ENCODE measurements at places on chromosomes 11 and 22.

- DNase-seq, result no peak
Observed at GRCh38 chr11:85698195-85698594, 12.2 kb upstream of the CCDC89 start.

GRCh38 chr11:1705126-1706052 is 8.4 kb downstream of the KRTAP5-6 start:
- DNase-seq, result no peak

DNA sequence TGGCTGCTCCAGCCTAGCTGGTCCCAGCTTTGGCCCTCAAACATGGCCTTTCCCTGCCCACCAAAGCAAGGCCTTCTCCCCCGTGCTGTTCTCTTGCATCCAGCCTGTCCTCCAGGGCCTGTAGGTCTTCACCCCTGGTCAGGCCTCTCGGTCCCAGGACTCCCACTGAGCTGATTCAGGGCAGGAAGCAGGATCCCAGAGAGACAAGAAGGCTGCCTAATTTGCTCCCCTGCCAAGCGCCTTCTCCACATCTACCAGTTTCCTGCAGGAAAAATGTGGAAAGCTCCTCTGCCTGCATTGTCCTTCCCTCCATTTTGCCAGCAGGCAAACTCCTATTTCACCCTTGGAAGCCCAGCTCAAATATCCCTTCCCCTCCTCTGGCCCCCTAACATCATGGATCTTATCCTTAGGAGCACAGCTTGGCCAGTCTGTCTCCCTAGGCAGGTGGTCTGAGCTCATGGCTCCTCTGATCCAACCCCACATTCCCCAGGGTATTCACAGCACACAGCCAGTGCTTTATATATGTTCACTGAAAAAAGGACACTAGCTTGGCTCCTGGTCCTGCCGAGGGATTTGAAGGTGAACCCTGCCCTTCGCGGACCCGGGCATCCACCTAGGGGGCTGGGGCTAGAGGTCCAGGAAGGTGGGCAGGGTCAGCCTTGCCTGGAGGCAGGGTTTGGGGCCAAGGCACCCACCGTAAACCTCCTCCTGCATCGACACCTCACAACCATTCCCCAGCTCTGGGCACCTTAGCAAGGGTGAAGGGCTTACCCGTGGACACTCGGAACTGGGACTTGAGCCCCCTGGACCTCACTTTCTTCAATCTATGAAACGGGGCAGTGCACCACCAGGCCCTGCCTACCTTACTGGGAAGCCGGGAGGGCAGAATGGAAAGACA is 968 bp downstream of the RHBDD3 start:
- no peak for DNase-seq

DNA sequence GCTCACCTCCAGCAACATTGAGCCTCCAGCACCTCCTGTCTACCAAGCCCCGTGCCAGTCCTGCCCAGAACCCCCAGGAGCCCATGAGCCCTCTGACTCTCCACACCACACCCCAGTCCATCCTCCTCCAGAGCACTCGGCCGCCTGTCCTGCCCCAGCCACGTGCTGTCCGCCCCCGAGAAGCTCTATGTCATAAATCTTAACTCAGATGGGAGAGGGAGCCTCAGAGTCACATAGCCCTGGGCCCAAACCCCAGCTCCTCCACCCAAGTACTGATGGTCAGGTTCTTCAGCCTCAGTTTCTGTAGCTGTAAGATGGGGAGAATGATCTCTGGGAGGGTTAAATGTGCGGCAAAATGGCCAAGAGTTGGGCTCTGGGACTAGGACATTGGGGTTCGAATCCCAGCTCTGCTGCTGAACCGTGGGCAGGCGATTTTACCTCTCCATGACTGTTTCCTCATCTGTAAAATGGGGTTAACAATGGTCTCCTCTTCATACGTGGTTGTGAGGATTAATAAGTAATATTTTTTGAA is 27.8 kb downstream of the CYTH4 start:
- no peak for DNase-seq

DNA sequence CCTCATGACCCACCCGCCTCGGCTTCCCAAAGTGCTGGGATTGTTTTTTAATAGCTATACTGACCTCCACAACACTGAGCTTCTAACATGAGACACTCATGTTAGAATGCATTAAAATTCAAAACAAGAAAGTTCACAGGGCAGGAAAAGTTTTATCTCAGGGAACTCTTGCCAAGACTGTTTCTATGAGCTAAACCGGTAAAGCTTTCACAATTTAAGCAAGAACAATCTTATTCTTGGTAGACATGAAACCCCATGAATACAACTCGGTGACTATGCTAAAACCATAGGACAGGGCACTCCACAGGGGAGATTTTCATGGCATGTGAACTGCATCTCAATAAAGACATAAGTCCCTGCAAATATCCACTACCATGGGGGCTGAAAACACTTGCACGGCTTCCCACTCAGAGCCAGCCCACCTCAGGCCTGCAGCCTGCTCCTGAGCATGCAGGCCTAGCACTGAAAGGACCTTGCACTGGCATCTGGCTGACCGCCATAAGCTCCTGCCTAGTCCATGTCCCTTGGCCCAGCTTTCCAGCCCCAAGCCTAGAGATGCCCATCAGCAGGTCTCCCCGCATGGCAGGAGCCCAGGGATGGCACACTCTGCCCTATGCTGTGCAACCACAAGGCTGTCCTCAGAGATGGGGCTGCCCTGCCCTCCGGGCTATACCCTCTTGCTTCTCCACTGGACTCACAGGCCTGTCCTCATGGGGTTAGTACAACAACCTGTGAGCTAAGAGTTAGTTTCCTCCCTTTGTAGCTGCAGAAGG is 58.4 kb downstream of the DGCR2 start:
- DNase-seq, result no peak

- no peak for DNase-seq
Observed at GRCh38 chr11:109150581-109150980, 271.4 kb upstream of the C11orf87 start.

- DNase-seq, result no peak
Observed at GRCh38 chr11:72578991-72579815, 95.0 kb downstream of the PDE2A start.

- DNase-seq, result no peak
Observed at GRCh38 chr11:96538104-96538503, 148.3 kb downstream of the JRKL start.

GRCh38 chr11:88604260-88604659 is 266.7 kb upstream of the CTSC start:
- DNase-seq, result no peak

DNA sequence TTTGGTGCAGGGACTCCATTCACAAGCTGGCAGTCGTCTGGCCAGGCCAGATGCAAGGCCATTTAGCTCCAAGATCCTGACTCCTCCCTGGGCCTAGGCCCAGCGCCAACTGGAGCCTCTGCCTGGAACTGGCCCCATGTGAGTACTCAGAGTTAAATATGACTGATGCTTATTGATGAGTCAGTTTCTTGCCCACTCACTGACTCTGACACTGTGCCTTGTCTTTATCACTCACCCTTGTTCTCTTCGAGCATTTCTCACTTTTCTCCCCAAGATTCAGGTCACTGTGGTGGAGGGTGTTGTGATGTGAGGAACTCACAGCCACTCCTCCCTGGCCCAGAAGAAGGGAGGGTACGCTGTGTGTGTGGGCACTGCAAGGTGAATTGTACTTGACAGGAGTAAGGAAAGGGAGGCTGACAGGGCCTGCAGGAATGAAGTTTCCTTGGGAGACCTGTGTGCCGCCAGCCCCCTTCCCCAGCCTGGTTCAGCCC is 23.2 kb upstream of the ST3GAL4 start:
- no peak for DNase-seq

DNA sequence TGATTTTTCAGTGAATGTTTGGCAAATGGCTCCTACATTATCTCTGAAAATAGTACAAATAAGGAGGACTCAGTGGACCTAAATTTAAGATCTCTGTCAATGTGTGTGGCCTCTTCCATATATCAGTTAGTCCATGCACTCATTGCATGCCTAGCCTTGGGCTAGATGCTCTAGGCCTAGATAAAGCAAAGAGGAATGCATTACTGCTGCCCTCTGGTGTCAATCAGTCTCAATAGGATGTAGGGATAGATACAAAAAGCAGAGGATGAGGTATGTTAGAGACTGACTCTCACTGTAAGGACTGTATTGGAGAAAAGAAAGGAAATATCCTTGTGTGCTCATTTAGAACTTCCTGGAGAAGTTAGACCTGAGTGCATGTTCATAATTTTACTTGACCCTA is 42.0 kb downstream of the MS4A2 start:
- no peak for DNase-seq

DNA sequence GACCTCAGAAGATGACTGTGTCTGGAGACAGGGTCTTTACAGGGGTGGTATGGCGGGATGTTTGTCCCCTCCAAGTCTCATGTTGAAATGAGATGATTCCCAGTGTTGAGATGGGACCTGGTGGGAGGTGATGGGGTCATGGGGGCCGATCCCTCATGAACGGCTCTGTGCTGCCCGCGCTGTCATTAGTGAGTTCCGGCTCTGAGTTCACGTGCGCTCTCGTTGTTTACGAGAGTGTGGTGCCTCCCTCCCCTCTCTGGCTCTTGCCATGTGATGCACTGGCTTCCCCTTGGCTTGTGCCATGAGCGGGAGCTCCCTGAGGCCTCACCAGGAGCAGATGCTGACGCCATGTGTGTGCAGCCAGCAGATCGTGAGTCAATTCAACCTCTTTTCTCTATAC is 830.8 kb downstream of the TBC1D22A start:
- no peak for DNase-seq

- DNase-seq, result no peak
Observed at GRCh38 chr11:71249301-71249700, 3.1 kb downstream of the SHANK2 start.

DNA sequence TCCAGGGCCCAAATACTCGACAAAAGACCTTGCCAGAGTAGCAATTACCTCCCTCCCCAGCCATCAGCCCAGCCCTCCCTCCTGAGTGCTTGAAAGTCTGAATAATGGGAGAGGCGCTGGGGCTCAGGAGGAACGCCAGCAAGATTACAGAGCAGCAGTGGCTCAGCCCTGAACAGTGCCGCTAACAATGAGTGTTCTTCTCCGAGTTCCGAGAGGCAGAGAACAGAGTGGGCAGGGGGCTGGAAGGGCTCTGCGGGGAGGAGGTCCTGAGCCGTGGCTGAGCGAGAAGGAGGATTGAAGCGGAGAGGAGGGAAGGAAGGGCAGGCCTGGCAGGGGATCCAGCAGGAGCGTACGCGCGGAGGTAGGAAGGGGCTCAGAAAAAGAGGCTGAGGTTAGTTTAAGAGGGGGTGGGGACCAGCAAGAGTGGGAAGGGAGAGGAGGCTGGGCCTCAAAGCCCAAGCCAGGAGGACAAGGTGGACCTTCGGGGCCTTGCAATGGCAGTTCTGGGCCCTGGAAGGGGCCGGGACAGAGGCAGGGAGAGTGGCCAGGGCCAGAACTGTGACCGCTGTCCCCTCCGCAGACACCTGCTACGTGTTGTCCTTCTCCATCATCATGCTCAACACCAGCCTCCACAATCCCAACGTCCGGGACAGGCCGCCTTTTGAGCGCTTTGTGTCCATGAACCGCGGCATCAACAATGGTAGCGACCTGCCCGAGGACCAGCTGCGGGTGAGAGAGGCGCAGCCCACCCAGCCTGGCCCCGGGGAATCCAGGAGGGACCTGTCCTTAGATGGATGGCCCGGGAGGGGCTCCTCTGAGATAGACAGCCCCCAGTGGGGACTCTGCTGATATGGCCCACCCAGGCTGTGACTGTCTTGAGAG is 20.6 kb downstream of the CYTH4 start:
- DNase-seq, result no peak

GRCh38 chr11:131248588-131248987 is 121.8 kb upstream of the NTM start:
- DNase-seq, result no peak

DNA sequence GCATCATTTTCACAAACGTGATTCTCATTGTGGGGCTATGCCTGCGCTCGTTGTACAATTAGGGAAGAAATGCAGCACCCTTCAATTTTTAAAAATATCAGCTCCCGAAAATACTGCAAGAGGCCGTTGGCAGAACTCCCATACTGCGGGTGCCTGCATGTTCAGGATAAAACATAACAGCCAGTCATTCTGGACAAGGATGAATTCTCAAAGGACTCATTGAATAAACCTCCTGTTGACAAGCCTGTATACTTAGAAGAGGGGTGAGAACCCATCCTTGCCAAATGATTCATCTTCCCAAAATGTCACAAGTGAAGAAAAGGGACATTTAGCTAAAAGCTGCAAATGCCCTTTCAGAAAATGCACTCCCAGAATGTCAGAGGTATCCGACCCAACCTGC is 141.9 kb downstream of the CSNK2A3 start:
- DNase-seq, result no peak

DNA sequence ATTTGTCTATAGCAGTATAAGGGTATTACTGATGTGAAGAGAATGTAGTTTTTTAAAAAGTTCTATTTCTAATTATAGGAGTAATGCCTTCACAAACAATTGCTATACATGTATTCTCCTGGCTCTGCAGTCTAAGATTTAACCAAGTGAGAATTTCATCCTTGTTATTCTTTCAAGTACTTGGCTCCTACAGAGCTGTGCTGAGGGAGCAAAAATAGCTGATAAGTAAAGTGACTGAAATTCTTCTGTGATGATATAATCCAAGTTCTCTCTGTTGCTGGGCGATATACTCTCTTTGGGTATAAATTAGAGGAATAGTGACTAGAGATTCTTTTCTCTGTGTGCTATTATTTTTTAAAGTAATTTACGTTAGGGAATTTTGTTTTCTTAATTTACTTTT is 68.0 kb downstream of the PGR start:
- no peak for DNase-seq

- DNase-seq, result no peak
Observed at GRCh38 chr22:29487426-29487986, 7.5 kb downstream of the NEFH start.

DNA sequence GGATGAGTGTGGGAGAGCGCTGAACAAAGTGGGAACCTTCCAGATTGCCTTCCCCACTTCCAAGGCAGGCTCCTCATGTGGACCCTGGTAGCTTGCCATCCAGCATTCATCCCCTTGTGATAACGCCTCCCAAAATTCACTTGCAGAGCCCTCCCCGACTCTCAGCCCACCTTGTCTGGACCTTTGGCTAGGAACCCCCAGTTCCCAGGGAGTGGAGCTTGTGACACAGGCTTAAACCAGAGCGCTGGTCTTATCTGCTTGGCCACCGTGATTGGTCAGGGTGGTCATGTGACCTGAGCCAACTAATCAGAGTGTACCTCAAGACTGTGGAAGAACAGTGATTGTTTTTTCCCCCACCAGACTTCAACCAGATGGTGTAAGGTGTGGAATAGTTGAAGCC is 9.6 kb upstream of the SLC35C1 start:
- DNase-seq, result no peak

GRCh38 chr11:64643256-64643881 is 52.3 kb downstream of the SLC22A12 start:
- DNase-seq, result no peak

GRCh38 chr11:63918507-63919191 is 1.7 kb upstream of the RCOR2 start:
- DNase-seq, result no peak

GRCh38 chr11:83282084-83282716 is 4.0 kb downstream of the CCDC90B start:
- DNase-seq, result no peak

Measured in activated naive CD4-positive, alpha-beta T cell (primary cell).